ENCODE measurements at places on chromosomes 13 and 19.

DNA sequence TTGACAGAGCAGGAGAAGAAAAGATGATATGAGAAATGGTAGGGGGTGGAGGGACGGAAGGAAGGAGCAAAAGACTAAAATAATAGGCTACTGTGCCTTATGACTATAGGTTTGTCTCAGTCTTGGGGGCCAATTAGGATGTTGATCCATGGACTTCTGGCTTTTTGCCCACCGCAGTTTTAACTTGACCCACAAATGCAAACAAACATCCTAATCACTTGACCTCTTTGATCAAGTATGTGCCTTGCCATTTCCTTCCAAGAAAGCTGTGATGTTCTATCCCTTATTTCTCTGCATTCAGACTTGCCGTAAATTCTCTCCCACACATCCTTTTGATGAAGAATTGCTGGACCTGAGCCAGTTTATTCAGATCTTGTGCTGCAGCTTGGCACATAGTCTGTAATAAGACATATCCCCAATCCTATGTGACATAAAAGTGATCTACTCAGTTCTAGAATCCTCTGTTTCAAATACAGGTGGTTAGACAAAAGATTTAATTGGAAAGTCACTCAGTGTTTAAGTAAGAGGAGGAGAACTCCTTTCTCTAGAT lies 62.8 kb downstream of the TPT1 start:
- DNase-seq: peak; percentile 52

DNA sequence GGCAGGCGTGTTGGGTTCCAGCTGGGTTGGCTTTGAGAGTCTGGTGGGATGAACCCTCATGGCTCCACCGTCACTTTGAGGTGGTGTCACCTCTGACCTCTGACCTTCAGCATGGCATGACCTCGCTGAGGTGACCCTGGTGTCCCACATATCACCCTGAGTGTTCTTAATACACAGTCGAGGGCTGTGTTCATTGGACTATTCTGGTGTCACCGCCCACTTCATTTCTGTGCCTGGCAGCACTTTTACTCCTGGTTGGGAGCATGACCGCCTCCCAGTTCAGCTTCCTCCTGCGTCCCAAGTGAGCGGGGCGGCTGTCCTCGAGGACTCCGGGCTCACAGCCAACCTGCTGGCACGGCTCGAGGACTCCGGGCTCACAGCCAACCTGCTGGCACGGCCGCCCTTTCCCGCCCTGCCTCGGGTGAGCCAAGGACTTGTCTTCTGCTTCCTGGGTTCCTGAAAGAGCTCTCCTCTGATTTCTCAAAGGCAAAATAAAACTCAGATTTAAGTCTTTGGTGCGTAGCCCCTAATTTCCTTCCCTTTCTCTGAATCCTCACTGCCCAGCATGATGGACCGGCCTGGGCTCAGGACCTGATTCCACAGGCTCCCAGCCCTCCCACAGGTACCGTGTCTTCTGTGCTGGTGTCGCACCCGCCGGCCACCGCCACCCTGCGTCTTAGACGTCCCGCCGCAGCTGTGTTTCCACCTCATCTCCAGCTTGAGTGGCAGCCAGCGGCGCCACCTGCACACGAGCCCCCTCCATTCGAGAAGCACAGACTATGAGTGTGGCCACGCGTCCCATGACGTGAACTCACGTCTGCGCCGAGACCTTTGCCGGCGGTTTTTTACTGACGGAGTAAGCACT lies 10.4 kb downstream of the ATP4B start:
- peak; percentile 13 for DNase-seq

- peak; percentile 78 for DNase-seq
These were observed 8.9 kb upstream of the TPM4 start for GRCh38 chr19:16067205-16067938.

DNA sequence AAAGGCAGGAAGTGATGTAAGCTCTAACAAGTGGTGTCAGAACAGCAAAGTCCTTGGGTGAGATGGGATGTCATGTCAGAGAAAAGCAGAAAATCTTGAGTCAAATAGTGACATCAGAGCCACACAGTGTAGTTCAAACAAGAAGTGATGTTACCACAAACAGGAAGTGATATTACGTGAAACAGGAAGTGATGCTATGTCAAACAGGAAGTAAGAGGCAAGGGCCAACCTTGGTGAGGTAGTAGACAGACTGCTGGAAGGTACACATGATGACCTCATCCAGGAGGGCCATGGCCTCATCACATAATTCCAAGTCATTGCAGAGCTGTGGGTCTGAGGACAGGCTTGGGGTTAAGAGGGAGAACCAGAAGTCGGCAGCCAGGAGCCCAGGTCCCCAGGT lies 7.0 kb upstream of the MAMSTR start:
- DNase-seq: no peak

- no peak for DNase-seq
These were observed 14.5 kb downstream of the ZNF536 start for GRCh38 chr19:30386551-30387143.

DNA sequence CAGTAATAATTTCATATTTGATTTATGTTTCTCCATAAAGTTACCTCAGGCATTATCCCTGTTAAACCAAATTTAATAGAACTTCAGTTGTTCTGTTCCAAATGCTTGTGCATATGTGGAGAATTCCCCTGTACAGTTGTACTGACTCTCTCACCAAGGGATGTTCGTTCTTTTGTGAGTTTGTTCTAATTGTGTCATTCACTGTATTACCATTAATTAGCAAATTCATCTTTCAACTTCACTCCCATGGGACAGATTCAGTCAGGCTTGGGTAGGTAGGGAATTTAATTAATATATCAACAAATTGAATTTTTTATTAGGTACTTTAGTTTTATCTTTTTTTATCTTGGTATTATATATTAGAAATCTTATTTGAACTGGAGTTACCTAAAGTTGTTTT lies 265.4 kb downstream of the DCT start:
- DNase-seq: no peak

- no peak for DNase-seq
These were observed 64.0 kb downstream of the RXFP2 start for GRCh38 chr13:31803311-31803710.

GRCh38 chr19:44807652-44808462 lies 1.0 kb upstream of the BCAM start:
- DNase-seq: no peak

DNA sequence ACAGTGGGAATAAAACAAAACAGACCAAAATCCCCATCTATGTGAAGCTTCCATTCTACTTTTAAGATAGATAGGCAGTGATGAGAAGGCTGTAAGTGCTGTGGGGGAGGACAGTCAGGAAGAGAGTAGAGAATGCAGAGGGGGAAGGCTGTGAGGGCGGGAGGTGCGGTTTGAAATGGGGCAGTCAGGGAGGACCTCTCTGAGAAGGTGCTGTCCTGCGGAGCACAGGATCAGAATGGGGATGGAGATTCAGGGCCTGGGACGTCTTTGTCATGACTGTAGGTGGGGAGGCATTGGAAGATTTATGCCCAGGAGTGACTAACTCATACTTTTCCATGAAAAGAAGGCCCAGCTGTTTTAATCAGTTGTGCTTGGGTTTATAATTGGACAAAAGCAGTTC lies 3.9 kb upstream of the GPR183 start:
- DNase-seq: no peak

- peak; percentile 81 for DNase-seq
These were observed 710 bp upstream of the BTBD2 start for GRCh38 chr19:2016041-2016807.

- DNase-seq: no peak
These were observed 133.4 kb upstream of the SPACA7 start for GRCh38 chr13:112242777-112243176.

DNA sequence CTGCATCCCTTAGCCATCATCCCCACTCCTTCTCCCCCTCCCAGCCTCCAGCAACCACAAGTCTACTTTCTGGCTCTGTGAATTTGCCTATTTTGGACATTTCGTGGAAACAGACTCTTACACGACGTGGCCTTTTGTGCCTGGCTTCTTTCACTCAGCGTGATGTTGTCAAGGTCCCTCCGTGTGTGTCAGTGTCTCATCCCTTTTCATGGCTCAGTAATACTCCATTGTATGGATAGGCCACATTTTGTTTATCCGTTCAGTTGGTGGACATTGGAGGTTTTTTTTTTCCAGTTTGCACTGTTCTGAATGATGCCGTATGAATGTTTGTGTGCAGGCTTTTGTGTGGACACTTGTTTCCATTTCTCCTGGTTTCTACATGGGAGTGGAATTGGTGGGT lies 38.0 kb downstream of the BICRA start:
- no peak for DNase-seq

DNA sequence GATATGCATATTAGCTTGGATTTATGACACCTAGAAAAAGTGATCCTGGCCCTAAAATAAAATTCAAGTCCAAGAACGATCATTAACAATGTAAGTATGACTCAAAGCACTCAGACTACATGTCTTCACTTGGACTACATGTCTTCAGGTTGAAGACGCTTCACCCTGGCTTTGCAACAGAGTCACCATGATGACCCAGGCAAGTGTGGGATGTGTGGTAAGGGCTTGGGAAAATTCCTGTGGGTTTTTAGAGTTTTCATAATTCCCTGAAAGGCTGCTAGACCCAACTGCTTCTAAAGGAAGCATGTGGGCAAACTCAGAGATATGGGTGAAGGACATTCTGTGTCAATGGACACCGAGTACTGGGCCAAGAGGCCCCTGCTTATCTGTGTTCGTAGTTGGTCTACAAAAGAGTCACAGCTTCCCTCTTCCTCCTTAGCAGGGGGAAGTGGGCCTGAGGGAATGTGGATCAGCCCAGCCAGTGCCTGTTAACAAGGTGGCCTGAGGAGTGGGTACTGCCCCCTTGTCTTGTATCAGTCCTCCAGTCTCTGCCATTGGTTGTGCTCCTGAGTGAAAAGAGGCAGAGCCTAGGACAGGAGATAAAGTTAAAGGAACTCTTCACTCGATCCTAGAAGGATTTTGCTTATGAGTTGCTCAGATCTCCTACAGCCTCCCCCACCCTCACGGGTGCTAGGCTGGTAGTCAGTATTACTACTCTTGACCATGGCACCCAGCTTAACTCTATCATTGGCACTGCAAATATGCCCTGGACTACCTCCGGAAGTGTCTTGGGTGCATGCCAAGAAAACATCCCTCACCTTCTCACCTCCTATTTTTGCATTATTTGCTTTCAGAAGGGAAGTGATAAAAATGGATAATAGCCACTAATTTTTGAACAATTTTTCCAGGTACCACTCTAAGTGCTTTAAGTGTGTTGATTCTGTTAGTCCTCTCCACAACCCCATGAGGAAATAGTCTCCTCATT lies 406.3 kb downstream of the COG6 start:
- DNase-seq: peak; percentile 57

DNA sequence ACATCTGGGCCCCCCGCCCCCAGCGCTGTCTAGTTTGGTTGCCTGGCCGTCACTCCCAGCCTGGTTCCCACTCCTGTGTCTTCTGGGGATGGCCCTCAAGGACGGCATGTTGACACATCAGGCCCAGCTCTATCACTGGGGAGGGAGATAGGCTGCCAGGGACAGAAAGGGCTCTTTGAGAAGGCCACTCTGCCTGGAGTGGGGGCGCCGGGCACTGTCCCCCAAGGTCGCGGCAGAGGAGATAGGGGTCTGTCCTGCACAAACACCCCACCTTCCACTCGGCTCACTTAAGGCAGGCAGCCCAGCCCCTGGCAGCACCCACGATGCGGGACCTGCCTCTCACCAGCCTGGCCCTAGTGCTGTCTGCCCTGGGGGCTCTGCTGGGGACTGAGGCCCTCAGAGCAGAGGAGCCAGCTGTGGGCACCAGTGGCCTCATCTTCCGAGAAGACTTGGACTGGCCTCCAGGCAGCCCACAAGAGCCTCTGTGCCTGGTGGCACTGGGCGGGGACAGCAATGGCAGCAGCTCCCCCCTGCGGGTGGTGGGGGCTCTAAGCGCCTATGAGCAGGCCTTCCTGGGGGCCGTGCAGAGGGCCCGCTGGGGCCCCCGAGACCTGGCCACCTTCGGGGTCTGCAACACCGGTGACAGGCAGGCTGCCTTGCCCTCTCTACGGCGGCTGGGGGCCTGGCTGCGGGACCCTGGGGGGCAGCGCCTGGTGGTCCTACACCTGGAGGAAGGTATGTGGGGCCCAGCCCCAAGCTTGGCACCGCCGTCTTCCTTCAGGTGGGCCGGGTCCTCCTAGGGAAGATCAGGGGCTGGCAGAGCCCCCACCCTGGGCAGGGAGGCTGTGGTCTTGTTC lies at the start of gene AMH:
Gene AMH, plus strand, starts transcription at position 314 of the 857 bp plus-strand sequence. Its CDS starts 10 bp downstream, at position 324.
- no peak for DNase-seq

GRCh38 chr13:79496188-79496587 lies 15.2 kb downstream of the NDFIP2 start:
- no peak for DNase-seq

GRCh38 chr13:64900039-64900438 lies 2330.1 kb downstream of the PCDH9 start:
- no peak for DNase-seq

DNA sequence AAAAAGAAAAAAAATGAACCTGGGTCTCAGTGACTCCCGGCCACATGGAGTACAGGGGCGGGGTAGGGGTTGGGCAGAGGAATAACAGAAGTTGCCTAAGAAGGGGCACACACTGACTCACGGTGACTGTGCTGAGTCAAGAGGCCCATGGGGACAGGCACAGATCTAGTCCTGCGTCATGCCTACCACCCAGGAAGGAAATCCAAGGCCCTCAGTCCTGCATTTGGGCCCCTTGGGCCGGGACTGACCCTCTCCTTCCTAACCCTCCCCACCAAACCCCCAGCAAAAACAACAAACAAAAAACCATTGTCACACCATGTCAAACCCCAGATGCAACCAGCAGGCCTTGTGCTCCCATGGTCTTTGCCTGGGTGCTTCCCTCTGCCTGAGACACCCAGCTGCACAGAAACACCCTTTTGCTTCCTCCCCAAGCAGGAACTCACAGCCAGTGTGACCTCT lies 9.6 kb upstream of the NOTCH3 start:
- no peak for DNase-seq

- DNase-seq: no peak
These were observed 84.4 kb downstream of the STK24 start for GRCh38 chr13:98492335-98493041.

GRCh38 chr13:88649855-88650254 lies 978.7 kb downstream of the SLITRK5 start:
- DNase-seq: no peak

DNA sequence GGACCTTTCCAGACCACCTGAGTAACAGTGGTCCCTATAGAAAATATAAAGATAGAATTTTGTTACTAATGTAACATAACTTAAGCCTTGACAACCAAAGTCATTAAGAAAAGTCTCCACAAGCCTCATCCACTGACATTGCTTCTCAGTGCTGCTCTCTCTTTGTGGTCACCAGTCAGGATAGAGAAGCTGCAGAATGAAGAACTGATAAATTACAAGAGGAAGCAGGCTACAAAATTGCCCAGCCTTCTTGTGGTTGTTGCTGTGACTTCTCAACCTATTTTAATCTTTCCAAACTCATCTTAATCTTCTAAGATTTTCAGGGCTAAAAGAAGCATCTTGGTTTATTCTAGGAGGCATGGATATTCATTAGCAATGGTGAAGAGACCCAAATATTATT lies 343.8 kb downstream of the MZT1 start:
- DNase-seq: no peak

GRCh38 chr19:34319230-34319585 lies 45.8 kb upstream of the GPI start:
- DNase-seq: no peak

- DNase-seq: no peak
These were observed 39.7 kb upstream of the PEPD start for GRCh38 chr19:33561261-33561660.

Measured in iris pigment epithelial cell (primary cell).